ENCODE measurements at places on chromosomes 3 and 15. TPM values are rescaled to one million over a fixed set of nuclear protein-coding genes. Genes with fewer than 3 reads are reported as not detected.
A peak's percentile ranks its signal among the peaks of the same experiment; 100 is the strongest.

Gene CD200R1
- 0.22 TPM for total RNA-seq

GRCh38 chr3:80192936-80193335, 425.1 kb upstream of the ROBO1 start:
- ATAC-seq, result no peak

GRCh38 chr3:132381348-132381944, 35.9 kb upstream of the DNAJC13 start:
- ATAC-seq, result peak; percentile 72

- no peak for ATAC-seq
These were observed 59.7 kb downstream of the LMCD1 start for GRCh38 chr3:8561370-8561769.

- no peak for ATAC-seq
These were observed 110.0 kb upstream of the CDIN1 start for GRCh38 chr15:36469311-36469966.

GRCh38 chr3:122516846-122517360, 2.2 kb upstream of the KPNA1 start:
- ATAC-seq, result no peak

GRCh38 chr15:98853161-98853560, 154.4 kb downstream of the PGPEP1L start:
- ATAC-seq, result peak; percentile 55

All from motor neuron (in vitro differentiated cells).